HTR-8/SVneo (cell line): ENCODE measurements at places on chromosomes 1 and 21.

DNA sequence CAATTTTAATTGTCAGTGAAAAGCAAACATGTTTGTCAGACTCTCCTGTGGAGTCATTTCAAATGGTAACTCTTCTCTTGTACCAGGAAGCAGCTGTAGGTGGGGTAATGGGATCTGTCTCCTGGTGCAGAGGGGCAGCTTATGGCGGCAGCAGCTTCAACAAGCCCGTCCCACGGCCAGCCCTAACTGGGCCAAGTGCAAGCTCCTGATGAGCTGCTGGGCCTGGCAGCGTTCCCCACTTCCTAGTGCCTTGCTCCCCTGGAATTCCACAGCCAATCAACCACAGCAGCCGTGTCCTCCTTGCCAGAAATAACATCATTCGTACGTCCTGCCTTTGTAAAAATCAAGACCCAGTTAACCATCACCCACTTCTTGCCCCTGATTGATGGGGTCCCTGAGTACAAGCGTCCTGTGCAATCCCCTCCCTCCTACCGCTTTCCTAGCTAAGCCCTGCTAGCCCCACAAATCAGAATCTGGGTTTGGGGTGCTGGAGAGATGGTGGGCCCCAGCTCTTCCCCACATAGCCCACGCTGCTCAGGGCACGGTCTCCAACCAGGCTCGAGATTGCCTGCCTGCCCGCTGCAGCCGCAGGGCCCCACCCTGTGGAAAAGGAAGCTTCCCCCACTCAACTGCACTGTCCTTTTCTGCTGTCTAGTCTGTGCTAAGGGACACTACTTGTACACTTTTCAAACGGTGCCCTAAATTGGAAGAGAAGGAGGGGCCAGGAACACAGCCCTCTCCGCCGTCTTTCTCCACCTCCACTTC lies 61.2 kb downstream of the TOR1AIP2 start:
- DNase-seq: no peak

- DNase-seq: no peak
These were observed 32.2 kb downstream of the TFAP2E start for GRCh38 chr1:35605071-35605866.

DNA sequence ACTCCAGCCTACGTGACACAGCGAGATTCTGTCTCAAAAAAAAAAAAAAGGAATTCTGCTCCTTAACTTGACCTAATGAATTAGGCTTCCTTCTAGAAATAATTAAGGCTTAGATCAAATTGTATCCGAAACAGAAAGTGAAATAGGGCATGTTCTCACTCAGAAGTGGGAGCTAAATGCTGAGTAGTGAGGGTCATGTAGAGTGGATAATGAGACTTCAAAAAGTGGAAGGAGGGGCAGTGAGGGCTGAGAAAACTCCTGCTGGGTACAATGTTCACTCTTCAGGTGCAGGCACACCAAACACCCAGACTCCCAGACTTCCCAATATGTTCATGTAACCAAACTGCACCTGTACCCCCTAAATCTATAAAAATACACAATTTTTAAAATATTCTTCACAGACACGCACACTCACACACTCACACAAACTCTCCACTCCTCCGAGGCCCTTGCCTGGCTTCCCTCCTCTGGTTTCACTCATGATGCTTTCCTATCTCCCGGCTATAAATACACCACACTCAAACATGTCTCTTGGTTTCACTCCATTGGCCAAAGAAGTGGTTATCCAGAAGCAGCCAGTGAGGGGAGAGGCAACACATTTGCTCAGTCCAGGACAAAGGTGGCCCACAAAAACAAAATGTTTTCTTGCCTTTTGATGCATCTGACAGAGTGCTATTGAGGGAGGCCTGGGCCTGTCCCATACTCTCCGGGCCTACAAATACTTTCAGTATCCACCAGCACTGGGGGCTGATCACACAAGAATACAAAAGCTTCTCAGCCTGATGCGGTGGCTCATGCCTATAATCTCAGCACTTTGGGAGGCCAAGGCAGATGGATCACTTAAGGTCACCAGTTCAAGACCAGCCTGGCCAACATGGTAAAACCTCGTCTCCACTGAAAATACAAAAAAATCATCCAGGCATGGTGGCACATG lies 249.2 kb downstream of the TOMM20 start:
- DNase-seq: no peak

DNA sequence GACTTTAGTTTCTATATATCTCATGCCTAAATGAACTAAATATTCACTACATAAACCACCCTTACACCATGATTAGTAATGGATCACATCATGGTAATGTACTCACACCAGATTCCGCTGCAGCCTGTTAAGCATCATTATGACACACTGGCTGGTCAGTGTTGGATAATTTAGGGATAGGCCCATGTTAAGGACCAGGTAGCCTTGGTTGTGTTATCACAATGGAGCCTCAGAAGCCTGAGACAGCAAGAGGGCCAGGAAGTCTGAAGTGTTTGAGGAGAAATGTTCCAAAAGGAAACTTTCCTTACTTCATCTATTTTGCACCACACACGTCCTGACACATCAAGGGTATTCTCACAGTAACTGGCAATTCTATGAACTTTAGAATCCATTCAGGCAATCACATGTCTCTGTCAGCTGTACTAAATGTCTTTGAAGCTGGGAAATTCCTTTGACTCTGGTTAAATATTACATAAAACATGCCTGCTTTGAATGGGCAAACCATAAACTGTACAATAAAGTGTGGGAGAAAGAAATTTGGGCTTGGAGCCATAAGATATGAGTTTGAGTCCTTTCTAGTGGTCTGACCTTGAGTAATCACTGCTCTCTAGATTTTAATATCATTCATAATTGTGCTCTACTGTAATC lies 105.3 kb upstream of the DPT start:
- DNase-seq: no peak

GRCh38 chr1:28648474-28649198 lies at the start of gene RNU11:
Gene RNU11 (plus strand): TSS chr1:28648600.
- peak; percentile 65 for DNase-seq

DNA sequence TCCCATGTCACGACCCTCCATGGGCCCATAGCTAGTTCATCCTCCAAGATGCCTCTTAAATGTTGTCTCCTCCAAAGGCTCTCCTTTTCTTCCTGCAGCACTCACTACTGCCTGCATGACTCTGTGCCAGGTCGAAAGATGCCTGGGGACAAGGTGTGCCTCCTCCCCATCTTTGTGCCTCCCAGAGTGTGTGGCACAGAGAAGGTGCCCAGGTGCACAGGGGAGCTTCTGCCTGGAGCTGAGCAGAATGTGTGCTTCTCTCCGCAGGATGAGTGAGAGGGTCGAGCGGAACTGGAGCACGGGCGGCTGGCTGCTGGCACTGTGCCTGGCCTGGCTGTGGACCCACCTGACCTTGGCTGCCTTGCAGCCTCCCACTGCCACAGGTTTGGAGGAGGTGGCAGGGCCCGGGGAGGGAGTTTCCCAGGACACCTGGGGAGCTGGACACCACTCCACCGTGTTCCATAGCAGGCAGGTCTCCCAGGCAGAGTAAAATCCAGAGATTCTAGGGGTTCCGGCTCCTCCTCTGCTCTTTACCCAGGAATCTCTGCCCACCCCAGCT lies 6.9 kb upstream of the PPM1J start:
- DNase-seq: no peak

DNA sequence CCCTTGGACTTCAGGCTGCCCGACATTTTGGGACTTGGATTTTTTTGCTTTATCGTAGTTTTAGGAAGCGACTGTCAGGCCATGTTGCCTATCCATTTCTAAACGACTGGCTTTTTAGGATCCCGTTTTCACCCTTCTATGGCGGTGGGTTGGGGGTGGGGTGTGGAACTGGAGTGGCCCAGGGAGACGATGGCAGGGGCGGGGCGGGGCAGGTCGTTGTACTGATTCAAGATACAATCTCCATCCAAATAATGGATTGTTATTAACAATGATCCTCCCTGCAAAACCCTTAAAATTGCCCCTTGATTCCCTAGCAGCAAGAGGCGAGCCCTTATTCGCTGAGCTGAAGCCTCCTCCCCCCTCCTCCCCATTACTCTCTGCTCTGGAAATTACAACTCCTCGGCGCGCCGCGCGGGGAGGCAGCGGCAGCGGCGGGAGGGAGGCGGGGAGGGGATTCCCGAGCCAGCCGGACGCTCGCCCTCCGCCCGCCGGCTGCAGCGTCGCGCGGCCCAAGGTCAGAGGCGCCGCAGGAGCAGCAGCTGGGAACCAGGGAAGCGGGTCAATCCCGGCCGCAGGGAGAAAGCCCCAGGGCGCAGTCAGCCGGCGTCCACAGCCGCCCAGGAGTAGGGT lies at the start of gene TRIM67:
TRIM67 (plus strand) TSS at position 392 of the 630 bp plus-strand sequence. CDS start 912 bp downstream, outside the sequence.
- DNase-seq: no peak

GRCh38 chr1:177384461-177384860 lies 213.7 kb downstream of the BRINP2 start:
- DNase-seq: no peak

GRCh38 chr21:38349111-38349746 lies 92.4 kb downstream of the KCNJ15 start:
- no peak for DNase-seq

- DNase-seq: no peak
These were observed 158.2 kb downstream of the TRIM33 start for GRCh38 chr1:114352797-114353196.

DNA sequence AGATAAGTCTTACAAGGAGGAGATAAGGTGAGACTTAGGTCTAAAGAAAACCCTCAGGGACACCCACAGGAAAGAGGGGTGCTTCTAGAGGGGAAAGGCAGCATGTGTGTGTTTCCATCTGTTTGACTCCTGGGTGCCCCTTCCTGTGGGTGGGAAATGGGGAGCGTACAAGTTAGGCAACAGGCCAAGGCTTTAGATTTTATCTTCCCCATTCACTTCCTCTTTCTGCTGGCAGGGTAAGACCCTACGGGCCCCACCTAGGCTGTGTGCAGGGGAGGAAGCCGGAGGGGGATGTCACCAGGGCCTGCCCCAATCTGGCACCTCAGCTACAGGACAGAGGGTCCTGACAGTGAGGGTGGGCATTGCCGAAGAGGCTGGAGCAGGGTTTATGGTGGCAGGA lies 2.5 kb upstream of the OLIG1 start:
- DNase-seq: no peak

DNA sequence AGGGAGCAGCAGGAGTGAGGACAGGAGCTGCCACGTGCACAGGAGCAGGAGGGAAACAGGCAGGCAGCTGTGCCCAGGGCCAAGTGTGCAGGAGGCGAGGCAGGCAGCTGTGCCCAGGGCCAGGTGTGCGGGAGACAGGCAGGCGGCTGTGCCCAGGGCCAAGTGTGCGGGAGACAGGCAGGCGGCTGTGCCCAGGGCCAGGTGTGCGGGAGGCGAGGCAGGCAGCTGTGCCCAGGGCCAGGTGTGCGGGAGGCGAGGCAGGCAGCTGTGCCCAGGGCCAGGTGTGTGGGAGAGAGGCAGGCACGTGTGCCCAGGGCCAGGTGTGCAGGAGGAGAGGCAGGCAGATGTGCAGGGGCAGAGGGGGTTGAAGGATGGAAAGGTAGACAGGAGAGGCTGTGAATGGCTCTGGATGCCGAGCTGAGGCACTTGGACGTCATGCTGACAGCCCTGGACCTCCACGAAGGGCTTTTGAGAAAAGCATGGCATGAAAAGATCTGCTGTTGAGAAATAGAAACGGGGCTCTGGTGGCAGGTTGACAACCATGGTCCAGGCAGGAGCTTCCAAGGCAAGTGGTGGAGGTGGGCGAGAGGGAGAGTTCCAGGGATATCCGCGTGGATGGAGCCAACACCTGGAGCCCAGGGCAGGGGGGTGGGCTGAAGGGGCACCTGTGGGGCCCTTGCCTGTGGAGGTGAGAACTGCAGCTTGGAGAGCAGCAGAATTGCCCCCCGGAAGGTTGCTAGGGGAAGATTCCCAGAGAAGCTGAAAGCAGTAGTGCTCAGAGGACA lies 19.1 kb upstream of the NPHP4 start:
- no peak for DNase-seq
